T follicular helper cell (primary cell): ENCODE measurements at places on chromosomes 16 and 17.

GRCh38 chr17:73797594-73798110 lies 153.4 kb upstream of the SDK2 start:
- no peak for DNase-seq

DNA sequence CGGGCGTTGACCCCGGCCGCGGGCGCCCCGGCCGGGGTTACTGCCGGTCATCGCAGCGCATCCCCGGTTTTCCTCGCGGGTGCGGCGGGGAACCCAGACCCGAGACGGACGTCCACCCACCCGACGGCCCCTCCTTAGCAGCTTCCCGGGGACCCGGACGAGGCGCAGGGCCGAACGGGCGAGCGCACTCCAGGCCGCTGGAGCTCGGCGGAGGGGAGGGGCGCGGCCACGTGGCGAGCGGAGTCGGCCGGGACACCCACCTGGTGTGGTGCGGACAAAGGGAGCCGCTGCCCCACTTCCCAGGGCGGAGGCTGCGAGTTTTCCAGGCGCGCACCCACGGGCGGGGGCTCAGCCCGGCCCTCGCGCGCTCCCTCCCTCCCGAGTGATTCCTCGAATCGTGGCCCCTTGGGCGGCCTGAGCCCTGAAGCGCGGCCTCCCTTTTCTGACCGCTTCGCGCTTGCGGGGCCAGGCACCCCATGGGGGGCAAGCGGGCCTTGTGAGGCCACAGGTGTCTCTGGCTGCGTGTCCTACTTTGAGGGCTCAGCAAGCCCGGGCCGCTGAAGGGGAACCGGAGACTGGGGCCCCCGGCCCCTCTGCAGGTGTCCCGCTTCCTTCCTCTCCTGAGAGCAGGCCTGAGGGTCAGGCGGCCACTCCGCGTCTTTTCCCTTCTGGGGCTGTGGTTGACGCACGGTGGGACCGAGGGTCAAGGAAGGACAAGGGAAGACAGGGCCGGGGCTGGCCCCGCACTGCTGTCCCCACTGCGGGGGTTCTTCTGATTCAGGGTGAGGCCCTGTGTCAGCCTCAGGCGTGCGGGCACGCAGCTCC lies 1.1 kb upstream of the FASN start:
- no peak for DNase-seq

DNA sequence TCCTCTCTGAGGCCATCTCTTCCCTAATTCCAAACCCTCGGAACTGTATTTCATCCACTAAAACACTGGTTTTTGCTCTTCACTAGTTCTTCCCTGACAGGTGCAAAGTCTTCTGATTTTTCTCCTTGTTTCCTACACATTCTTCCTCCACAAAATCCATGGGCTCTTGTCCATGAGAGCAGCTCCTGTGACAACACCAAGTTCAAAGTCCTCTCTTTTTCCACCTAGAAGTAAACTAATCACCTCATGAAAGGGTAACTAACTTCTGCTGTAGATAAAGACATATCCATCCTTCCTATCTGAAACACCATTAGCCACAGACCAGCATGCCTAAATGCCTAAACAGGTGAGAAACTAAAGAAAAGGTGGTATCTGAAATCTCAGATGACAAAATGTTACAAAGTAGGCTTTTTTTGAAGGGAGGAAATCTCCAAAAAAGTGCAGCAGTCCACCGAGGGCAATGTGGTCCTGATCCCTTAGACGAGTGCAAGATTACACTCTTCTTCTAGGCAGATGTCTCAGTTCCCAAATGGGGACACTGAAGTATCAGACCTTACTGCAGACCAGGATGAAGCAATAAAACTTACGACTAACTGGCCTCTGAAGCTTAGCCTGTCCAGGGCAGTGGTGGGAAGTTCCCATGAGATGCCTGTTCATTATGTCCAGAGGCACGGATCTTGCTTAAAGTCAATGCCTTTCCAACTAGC lies 2.8 kb downstream of the PIP4K2B start:
- no peak for DNase-seq

- no peak for DNase-seq
These were observed 5.4 kb downstream of the EPN3 start for GRCh38 chr17:50537721-50538548.

GRCh38 chr16:69794486-69794885 lies 32.4 kb downstream of the WWP2 start:
- DNase-seq, result no peak

GRCh38 chr17:17813725-17814095 lies 23.1 kb downstream of the SREBF1 start:
- no peak for DNase-seq

DNA sequence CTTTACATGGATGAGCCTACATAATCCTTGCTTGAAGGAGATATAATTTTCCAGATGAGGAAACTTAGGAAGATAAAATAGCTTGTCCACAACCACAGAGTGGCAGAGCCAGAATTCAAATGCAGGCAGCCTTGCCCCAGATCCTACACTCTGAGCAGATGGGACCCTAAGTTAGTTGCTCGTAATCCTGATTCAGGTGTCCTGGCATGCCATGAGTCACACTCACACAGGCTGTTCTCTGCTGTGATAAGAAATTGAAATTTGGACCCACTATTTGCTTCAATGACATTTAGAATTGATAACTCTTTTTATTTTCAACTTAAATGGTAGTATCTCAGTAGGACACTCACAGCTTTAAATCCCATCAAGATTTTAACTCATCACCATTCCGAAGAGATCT lies 150.7 kb upstream of the CACNG5 start:
- no peak for DNase-seq

GRCh38 chr16:35733278-35733965 lies 2274.0 kb downstream of the TP53TG3F start:
- no peak for DNase-seq

DNA sequence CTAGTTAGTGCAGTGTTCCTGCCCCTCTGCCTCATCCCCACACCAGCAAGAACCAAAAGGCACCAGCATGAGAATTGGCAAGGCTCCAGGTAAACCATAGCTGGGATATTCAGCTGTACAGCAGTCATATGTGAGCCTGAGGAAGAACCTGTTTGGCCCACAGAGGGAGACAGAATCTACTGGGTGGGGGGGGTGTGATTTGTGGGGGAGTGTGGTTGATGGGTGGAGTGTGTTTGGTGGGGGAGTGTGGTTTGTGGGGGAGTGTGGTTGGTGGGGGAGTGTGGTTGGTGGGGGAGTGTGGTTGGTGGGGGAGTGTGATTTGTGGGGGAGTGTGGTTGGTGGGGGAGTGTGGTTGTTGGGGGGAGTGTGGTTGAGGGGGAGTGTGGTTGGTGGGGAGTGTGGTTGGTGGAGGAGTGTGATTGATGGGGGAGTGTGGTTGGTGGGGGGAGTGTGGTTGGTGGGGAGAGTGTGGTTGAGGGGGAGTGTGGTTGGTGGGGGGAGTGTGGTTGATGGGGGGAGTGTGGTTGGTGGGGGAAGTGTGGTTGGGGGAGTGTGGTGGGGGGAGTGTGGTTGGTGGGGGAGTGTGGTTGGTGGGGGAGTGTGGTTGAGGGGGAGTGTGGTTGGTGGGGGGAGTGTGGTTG lies 19.5 kb downstream of the MINK1 start:
- DNase-seq, result no peak

DNA sequence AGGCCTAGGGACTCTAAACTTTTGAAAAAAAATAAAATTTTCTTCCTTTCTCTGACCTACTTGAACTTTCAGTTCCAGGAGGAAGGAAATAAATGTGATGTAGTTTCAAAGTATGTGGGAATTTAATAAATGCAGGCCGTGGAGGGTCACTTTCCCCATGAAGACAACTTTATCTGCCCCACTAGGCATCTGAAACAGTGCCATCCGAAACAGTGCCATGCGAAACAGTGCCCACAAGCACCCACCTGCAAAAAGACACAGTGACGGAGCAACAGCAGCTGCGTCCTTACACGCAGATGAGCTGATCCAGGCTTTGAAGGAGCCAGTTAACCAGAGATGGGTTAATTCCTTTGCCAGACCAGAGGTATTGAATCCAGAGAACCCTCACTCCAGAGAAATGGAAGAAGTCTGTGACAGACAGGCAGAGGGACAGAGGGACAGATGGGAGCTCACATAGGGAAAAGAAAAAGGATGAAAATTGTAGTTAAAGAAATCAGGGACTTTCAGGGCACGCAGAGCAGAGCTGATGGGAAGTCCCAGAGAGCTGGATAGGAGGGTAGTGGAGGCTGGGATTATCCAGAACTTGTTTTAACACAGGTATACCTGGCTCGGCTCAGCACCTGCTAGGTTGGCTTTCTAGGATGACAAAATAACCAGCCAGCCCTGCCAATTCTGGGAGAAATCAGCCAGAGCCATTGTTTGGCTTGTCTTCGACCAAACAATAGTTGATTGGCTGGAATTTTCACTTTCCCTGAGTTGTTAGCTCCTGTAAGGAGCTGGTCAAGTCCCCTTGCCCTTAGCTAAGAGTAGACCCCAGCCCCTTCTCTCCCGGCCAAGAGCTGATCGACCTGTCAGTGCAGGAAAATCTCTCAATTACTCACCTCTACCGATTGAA lies 17.1 kb upstream of the HOXB13 start:
- DNase-seq, result no peak

DNA sequence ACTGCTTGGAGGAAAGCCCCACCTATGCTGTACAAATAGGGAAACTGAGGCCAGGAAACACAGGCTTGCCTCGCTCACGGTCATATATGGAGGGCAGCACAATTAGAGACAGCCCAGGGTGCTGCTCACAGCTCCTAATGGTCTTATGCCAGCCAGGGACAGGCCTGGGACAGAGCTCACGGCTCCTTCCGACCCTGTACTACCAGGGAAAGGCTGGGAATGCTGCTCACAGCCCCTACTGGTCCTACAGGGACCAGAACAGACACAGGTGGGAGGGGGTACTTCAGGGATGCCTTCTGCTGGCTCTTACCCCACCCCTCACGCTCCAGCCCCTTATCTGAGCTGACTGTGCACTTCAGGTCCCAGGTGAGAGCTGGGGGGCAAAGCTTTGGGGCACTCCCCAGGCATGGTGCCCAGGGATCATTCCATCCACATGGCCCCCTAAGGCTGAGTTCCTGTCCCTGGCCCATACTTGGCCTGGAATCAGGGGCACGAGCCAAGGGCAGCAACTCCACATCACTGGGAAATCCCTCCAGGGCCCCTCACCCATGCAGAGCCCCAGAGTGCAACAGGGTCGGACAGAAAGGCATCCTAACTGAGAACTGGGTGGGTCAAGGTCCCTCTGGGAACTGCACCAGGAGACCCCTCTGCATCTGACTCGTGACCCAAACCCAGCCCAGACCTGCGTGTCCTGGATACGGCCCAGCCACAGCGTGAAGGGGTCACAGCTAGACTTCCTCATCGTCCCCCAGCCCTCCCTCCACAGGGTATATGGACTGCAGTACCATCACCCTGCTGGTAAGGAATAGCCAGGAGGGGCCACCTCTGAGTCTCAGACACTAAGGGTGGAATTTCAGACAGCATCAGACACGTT lies 5.9 kb downstream of the RHBDF1 start:
- DNase-seq, result no peak

GRCh38 chr17:66711881-66712321 lies 123.0 kb upstream of the CACNG5 start:
- no peak for DNase-seq

DNA sequence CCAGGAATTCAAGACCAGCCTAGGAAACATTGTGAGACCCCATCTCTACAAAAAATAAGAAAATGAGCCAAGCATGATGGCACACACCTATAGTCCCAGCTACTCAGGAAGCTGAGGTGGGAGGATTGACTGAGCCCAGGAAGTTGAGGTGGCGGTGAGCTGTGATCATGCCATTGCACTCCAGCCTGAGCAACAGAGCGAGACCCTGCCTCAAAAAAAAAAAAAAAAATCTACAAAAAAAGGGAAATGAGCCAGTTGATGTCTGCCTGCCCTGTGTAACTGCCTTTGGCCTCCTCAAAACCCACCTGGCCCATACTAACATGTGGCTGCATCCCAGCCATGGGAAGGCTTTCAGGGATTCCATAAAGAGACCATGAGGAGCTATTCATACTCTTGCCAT lies 4.5 kb downstream of the RANBP10 start:
- no peak for DNase-seq

DNA sequence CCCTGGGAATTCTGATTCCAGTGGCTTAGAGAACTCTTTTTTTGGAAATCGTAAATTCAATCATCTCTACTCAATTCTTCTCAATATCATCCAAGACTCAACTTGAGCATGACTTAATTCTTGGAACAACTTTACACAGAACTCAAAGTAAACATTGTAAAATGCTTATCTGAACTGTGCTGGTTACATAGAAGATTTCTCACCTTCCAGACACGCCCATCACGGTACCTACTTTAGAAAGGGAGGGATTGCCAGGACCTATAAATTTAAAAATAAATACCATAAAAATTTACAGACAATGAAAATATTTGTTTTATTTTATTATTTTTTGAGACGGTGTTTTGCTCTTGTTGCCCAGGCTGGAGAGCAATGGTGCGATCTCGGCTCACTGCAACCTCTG lies 26.5 kb downstream of the MAP1LC3B start:
- no peak for DNase-seq

DNA sequence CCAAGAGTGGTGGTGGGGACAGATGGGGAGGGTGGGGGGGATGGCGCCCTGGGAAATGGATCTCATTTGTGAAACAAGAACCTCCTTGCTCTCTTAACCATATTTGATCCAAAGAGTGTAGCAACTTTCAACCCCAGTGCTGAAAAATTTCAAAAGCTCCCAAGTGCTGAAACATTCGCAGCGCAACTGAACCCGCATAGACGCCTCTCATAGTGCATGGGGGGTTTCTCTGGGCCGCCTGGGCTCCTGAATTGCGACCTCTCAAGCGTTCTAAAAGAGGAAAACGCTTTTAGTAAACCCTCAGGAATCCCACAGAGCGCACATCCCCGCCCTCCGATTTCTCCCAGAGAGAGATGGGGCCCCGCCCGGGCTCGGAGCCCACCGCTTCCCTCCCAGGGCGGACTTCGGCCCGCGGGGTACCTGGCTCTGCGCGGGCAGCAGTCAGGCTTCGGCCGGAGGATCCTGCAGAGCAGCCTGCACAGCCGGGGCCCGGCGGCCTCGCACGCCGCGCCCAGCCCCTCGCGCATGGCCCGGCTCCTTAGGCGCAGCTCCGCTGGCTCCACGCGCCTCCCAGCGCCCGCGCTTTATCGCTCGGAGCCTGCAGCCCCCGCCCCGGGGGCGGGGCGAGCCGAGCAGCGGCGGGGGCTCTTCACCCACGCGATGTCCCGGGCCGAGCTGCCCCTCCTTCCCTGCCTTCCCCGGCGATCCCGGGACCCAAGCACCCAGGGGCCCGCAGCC lies 7.0 kb downstream of the NOS2 start:
- no peak for DNase-seq

GRCh38 chr16:1982013-1982433 lies 754 bp upstream of the NOXO1 start:
- no peak for DNase-seq
